PC-9 (cell line): ENCODE measurements at places on chromosomes 16 and 17.

GRCh38 chr17:67834634-67835033, 9.3 kb downstream of the BPTF start:
- no peak for DNase-seq

- no peak for DNase-seq
Measured at GRCh38 chr17:67546578-67547527, 169.8 kb downstream of the PITPNC1 start.

DNA sequence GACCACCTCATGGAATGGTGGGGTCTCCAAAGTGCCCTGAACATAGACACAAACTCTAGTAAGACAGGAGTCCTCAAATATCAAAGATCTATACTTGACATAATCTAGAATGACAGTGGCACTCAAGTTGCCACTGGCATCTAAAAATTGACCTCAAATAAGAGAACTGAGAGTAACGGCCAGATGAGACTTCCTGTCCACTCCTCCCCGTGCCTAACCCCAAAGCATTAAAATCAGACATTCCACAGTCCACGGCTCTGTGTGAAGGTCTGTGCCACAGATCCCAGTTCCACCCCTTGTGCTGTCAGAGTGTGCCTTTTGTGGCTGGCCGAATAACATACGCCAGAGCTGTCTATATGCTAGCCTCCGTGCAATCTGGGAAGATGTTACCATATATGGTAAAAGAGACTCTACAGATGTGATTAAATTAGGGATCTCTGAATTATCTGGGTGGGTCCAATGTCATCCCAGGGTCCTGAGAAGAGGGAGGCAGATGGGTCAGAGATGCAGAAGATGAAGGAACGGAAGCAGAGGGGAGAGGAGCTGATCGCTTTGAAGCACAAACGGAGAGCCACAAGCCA, 21.0 kb upstream of the EVPL start:
- no peak for DNase-seq

GRCh38 chr17:40097931-40098845, 2.2 kb downstream of the NR1D1 start:
- DNase-seq, result no peak
